ENCODE measurements at places on chromosomes 16 and 17. TPM values are rescaled to one million over a fixed set of nuclear protein-coding genes. Genes with fewer than 3 reads are reported as not detected.

DNA sequence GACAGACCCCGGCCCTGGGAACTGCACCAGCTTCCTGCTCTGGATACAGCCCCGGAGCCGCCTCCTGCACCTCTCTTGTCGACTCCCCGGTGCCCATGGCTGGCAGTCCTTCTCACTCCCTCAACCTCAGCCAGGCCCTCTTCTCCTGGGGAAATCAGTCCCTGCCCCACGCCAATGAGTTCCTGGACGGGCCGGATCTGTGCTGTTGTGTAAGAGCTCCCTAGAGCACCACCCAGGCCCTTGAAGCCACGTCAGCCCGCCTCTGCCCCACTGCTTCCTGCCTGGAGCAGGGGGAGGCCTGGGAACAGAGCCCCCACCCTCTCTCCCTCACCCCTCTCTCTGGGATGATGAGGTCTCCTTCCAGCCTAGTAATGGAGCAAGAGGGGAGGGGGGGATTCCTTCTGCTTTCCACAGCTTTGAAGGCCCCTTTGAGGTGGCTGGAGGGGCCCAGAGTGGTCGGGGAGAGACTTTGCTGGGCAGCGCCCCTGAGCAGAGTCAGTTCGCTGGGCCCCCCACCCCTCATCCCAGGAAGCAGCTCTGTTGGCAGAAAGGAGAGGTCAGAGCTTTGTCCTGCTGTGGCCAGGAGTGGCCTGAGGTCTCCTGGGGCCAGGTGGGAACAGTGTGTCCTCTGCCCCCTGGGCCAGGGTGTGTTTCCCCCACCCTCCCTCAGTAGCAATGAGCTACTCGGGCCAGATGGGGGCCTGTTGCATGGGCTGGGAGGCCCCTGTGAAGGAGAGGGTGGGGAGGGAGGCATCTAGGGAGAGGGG is 3.8 kb downstream of the PRR29 start:
- DNase-seq = peak; percentile 1

- DNase-seq = no peak
These were observed 62.3 kb upstream of the ADCY9 start for GRCh38 chr16:4178468-4179010.

GRCh38 chr17:53896047-53896446 is 73.3 kb downstream of the KIF2B start:
- no peak for DNase-seq

- no peak for DNase-seq
These were observed 11.7 kb downstream of the CCDC57 start for GRCh38 chr17:82200743-82201497.

Gene CNGB1
- not detected for total RNA-seq

GRCh38 chr17:12744298-12744697 is 45.0 kb upstream of the ARHGAP44 start:
- no peak for DNase-seq

Gene SLC6A4
- not detected for total RNA-seq

- no peak for DNase-seq
These were observed 59.9 kb downstream of the ABR start for GRCh38 chr17:1119924-1120323.

Gene FBXO31
- total RNA-seq = 19.8 TPM
